Activated CD8-positive, alpha-beta T cell treated with anti-CD3 and anti-CD28 coated beads for 36 hours (primary cell): ENCODE measurements at places on chromosomes 1 and 21.
A peak's percentile ranks its signal among the peaks of the same experiment; 100 is the strongest.

DNA sequence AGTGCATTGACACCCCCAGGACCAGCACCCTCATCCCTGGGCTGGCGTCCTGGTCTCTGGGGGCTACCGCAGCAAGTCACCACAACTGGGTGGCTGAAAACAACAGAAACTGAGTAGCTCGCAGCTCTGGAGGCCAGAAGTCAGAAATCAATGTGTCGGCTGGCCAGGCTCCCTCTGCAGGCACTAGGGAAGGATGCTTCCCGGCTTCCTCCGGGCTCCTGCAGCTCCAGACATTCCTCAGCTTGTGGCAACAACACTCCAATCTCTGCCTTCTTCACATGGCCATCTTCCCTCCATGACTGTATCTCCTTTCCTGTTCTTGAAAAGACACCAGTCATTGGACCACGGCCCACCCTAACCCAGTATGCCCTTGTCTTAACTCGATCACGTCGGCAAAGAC lies 224.2 kb downstream of the NPHP4 start:
- H3K36me3 ChIP-seq: no peaks in the 10 kb centered on the region
- H3K4me1 ChIP-seq: no peaks in the 10 kb centered on the region
- DNase-seq: no peak
- no peak overlapping the region for H3K27ac ChIP-seq
- no peak overlapping the region for H3K4me3 ChIP-seq

DNA sequence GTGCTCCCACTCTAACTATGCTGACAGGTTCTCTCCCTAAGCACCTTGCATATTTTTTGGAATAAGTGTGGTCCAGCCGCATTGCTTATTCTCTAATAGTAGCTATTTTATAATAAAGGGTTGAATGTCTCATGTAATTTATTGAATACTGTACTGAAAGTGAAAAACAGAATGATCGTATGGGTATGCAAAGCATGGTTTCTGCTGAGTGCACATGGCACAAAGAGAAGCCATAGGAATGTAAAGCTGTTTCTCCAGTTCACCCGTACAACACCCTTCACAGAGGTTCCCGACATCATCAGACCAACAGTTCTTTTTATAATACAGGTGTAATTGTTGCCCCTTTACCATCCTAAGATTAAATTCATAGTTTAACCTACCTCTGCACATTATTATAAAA lies 8.9 kb upstream of the HAO2 start:
- no peak overlapping the region for H3K4me3 ChIP-seq
- H3K36me3 ChIP-seq: no peaks in the 10 kb centered on the region
- H3K27me3 ChIP-seq: peaks cover 7% of the 10 kb centered on the region
- DNase-seq: no peak

DNA sequence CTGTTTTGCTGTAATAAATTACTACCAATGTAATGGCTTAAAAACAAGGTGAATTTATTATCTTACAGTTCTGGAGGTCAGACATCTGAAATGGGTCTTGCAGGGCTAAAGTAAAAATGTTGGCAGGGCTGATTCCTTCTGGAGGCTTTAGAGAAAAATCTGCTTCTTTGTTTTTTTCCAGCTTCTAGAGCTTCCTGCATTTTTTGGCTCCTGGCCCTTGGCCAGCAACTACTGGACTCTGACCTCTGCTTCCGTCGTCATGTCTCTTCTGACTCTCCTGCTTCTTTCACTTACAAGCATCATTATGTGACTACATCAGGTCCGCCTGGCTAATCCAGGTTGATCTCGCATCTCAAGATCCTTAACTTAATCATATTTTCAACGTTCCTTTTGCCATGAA lies 350.9 kb downstream of the S1PR1 start:
- DNase-seq: no peak
- no peak overlapping the region for H3K27ac ChIP-seq
- no peaks in the 10 kb centered on the region for H3K36me3 ChIP-seq
- H3K4me1 ChIP-seq: no peaks in the 10 kb centered on the region
- H3K4me3 ChIP-seq: no peak overlapping the region
- H3K27me3 ChIP-seq: peaks cover 6% of the 10 kb centered on the region

DNA sequence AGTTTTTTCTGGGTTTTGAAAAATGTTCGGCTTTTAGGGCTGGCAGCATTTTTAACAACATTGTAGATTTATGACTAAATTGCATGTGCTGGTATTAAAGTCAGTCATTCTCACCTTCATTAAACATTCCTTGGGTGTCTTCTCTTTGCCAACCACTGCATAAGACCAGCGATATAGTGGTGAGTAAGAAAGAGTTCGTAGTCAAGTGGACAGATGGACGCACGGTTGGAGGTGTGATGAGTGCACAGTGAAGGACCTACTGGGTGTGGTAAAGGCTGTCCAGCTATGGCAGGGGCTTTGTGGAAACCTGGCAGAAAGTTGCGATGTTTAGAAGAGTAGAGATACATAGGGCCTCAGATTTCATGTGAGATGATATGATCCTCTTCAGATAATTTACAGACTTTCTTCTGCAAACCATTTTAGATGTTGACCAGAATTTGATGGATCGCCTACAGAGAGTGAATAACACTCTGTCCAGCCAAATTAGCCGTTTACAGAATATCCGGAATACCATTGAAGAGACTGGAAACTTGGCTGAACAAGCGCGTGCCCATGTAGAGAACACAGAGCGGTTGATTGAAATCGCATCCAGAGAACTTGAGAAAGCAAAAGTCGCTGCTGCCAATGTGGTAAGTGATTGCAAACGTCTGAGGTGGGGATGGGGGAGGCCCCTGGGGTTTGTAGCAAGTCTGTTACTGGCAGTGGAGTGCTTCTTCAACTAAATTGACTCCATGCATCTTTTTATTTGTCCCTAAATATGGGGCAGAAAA lies 56.0 kb upstream of the LAMC2 start:
- no peaks in the 10 kb centered on the region for H3K36me3 ChIP-seq
- no peak overlapping the region for H3K27ac ChIP-seq
- H3K4me1 ChIP-seq: peaks cover 7% of the 10 kb centered on the region

DNA sequence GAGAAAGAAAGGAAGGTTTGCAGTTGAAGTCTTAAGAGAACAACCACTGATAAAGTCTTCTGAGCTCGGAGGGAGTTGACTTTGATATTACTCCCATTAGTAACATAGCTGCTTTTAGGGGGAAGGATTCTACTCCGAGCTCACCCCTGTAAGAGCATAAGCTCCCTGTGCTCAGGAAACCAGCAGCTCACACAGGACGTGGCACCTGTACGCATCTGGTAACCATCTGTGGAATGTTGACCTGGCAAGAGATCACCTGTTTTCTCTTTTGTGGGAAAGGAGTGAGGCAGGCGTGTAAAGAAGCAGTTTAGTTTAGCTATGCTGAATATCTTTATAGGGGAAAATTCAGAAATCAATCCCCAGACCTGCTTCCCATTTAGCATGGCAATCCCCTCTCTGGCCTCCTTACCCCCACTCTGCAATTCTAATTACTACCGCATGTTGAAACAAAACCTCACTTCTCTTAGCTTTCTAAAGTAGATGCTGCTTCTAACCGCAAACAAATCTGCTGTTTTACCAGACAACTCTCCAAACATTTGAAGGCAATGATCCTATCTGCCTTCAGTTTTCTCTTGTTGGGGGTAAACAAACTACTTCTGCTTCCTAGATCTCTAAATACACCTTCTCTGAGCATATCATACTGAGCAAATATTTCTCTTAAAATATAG lies 121.8 kb upstream of the KCNK1 start:
- H3K27ac ChIP-seq: no peak overlapping the region
- H3K4me3 ChIP-seq: no peak overlapping the region
- no peaks in the 10 kb centered on the region for H3K36me3 ChIP-seq
- no peak for DNase-seq
- no peaks in the 10 kb centered on the region for H3K4me1 ChIP-seq
- peaks cover 16% of the 10 kb centered on the region for H3K27me3 ChIP-seq

- no peak for DNase-seq
- no peaks in the 10 kb centered on the region for H3K27me3 ChIP-seq
- no peaks in the 10 kb centered on the region for H3K4me1 ChIP-seq
- no peak overlapping the region for H3K27ac ChIP-seq
- H3K36me3 ChIP-seq: no peaks in the 10 kb centered on the region
Measured at GRCh38 chr1:240823357-240823756, 211.4 kb upstream of the GREM2 start.

DNA sequence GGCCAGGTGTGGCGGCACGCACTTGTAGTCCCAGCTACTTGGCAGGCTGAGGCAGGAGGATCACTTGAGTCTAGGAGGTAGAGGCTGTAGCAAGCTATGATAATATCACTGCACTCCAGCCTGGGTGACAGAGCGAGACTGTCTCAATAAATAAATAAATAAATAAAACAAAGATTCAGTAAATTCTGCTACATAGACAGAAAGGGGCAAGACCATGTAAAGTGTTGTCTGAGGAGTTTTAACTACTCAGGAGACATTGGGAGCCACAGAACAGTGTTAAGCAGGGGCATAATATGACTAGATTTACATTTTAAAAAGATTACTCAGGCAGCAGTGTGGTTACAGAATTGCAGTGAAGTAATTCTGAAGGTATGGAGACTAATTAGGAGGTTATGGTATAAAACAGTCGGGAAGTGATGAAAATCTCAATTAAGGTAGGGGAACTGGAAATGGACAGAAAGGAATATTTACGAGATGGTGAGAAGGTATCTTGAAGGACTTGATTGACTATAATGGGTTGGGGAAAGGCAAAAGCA lies 94.7 kb downstream of the ATP1B1 start:
- H3K4me1 ChIP-seq: no peaks in the 10 kb centered on the region
- H3K36me3 ChIP-seq: peaks cover 3% of the 10 kb centered on the region

DNA sequence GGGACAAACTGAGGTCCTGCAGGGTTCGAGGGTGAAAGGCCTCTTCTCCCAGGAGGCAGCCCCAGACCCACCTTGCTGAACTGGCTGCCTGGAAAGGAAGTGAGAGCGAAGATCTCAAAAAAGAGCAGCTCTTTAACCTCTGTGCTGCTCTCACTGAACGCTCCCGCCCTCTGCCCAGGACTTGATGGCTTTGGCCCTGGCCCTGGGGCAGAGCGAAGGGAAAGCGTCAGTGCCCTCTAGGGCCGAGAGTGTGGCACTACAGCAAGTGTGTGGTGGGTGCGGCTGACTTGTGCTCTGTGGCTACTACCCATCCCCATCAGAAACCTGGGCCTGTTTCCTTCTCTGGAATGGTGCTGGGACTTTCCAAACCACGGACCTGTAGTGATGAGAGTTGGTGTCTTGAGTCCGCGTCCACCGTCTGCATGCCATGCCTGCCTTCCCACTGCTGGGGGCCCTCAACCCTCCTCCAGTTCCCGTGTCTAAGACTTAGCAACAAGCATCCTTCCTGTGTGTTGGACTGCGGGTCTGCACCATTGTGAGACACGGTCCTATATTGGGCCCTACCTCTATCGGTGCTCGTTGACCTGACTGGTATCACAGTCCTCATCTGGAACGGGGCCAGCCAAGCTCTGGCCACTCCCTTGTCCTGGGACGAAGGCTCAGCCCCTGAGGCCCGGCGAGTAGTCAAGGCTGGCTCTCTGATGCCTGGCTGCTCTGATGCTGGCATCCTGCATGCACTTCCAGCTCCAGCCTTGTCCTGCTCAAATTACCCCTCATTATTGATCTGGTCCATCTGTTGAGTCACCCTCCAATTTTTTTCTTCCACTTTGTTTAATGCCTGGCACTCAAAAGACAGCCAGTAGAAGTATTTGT lies 180.3 kb downstream of the DISC1 start:
- DNase-seq: peak; percentile 57
- H3K27ac ChIP-seq: no peak overlapping the region
- H3K4me3 ChIP-seq: no peak overlapping the region

DNA sequence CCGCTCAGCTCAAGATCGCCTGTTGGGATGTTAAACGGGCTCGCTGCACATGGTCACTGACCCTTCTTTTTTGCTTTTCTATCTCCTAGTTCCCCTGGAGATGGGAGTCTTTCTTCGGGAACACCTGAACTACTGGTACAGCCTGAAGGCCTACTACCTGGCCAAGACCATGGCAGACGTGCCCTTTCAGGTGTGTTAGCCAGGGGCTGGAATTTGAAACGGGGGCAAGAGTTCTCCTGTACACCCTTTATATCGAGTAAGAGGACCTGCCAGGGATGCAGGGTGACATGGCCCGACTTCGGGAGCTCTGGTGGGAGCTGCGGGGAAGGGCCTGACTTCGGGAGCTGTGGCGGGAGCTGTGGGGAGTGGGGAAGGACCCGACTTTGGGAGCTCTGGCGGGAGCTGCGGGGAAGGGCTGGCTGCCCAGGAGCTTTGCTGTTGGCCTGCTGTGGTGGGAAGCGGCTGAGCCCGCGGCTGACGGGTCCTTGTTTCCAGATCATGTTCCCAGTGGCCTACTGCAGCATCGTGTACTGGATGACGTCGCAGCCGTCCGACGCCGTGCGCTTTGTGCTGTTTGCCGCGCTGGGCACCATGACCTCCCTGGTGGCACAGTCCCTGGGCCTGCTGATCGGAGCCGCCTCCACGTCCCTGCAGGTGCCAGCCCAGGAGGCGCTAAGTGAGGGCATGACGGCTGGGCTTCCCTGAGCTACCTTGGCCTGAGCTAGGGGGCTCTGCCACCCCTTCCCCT lies 24.0 kb downstream of the TFF3 start:
- no peaks in the 10 kb centered on the region for H3K27me3 ChIP-seq
- peaks cover 4% of the 10 kb centered on the region for H3K36me3 ChIP-seq
- H3K27ac ChIP-seq: no peak overlapping the region
- no peak for DNase-seq
- H3K4me3 ChIP-seq: no peak overlapping the region
- peaks cover 2% of the 10 kb centered on the region for H3K4me1 ChIP-seq

GRCh38 chr1:54794451-54795355 lies 6.4 kb downstream of the TTC22 start:
- peak overlapping the region; percentile 17 for H3K27ac ChIP-seq
- no peak overlapping the region for H3K4me3 ChIP-seq
- DNase-seq: no peak
- H3K4me1 ChIP-seq: peaks cover 26% of the 10 kb centered on the region
- H3K36me3 ChIP-seq: peaks cover 5% of the 10 kb centered on the region

DNA sequence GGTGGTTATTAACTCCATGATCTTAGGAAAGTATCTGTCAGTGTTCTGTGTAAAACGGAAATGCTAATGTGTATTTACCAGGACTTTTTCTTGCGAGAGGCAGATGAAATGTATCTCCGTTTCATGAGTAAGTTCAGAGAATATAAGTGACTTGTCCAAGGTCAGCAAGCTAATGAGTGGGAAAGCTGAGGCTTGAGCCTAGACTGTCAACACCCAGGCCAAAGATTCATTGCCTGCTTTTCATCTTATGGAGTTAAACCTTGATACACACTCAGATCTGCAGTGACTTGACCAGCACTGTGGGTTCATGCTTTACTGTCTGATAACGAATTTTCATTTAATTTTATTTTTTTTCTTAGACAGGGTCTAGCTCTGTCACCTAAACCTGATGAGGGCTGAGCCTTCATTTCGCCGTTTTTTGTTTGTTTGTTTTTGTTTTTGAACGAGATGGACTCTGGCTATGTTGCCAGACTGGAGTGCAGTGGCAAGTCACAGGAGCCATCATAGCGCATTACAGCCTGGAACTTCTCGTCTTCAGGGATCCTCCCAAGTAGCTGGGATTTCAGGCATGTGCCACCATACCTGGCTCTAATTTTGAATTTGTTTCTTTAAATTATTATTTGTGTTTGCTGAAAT lies 918 bp upstream of the JTB start:
- peak overlapping the region; percentile 99 for H3K4me3 ChIP-seq
- H3K27ac ChIP-seq: peak overlapping the region; percentile 95
- H3K4me1 ChIP-seq: peaks cover 25% of the 10 kb centered on the region
- H3K36me3 ChIP-seq: peaks cover 48% of the 10 kb centered on the region
- no peaks in the 10 kb centered on the region for H3K27me3 ChIP-seq
